CD4-positive, alpha-beta T cell treated with Interferon gamma for 1 hour (primary cell): ENCODE measurements at places on chromosomes 12 and 14.
A peak's percentile ranks its signal among the peaks of the same experiment; 100 is the strongest.

- DNase-seq: no peak
These were observed 615 bp upstream of the ASB8 start for GRCh38 chr12:48157889-48158370.

GRCh38 chr12:92690601-92691000 is 12.2 kb upstream of the PLEKHG7 start:
- DNase-seq: no peak

DNA sequence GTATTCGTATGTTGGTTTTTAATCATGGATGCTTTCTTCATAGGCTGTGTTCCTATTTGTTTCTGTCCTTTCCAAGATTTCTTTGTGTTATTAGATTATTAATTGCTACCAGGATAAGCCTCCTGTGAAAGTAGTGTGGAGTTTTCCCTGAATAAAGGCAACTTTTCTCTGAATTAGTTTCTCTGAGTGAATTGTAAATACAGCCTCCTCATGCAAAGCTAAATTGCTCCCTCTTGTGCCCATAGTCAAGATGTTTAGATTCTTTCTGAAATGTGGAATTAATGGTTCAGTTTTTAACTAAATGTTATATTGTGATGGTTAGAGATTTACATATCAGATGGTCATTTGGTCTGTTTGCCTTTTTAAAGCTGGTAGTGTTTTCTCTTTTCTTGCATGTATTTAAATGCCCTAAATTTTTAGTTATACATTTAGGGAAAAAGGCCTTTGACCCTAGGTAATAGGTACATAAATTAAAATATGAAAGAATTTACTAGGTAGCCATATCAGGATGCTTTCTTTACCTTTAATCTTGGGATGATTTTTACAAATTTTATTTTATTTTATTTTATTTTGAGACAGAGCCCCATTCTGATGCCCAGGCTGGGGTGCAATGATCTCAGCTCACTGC is 8.9 kb downstream of the APAF1 start:
- no peak for DNase-seq

DNA sequence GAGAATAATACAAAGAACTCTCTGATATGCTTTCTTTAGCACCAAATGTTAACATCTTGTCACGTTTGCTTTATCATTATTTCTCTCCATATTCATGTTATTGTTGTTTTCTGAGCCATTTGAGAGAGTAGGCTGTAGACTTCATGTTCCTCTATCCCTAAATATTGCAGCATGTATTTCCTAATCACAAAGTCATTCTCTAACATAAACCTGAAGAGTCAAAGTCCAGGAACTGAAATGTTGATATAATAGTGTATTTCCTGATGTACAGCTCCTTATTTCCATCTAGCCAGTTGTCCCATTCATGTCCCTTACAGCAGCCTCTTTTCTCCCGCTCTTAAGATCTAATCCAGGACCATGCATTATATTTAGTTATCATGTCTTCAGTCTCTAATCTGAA is 72.8 kb downstream of the SPATS2 start:
- DNase-seq: no peak

DNA sequence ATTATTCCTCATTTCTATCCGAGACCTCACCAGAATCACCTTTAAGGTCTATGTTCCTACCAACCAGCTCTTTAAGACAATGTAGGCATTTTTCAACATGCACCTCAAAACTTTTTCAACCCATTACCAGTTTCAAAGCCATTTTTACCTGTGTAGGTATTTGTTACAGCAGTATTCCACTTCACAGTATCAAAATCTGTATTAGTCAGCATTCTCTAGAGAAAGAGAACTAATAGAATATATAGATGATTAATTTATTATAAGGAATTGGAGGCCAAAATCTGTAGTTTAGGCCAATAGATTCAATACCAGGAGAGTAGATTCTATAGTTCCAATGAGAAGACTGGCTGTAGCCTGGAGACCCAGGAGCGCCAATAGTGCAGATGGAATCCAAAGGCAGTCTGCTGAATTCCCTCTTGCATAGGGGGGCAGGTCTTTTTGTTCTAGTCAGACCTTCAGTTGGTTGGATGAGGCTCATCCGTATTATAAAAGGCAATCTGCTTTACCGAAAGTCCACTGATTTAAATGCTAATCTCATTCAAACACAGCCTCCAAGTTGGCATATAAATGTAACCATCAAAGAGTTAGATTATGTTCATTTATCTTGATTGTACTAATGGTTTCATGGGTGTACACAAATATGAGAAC is 151.6 kb upstream of the SYT1 start:
- DNase-seq: no peak

GRCh38 chr12:120680165-120680738 is 6.7 kb upstream of the MLEC start:
- no peak for DNase-seq

- DNase-seq: no peak
These were observed 107.1 kb upstream of the SLCO1C1 start for GRCh38 chr12:20588042-20588441.

DNA sequence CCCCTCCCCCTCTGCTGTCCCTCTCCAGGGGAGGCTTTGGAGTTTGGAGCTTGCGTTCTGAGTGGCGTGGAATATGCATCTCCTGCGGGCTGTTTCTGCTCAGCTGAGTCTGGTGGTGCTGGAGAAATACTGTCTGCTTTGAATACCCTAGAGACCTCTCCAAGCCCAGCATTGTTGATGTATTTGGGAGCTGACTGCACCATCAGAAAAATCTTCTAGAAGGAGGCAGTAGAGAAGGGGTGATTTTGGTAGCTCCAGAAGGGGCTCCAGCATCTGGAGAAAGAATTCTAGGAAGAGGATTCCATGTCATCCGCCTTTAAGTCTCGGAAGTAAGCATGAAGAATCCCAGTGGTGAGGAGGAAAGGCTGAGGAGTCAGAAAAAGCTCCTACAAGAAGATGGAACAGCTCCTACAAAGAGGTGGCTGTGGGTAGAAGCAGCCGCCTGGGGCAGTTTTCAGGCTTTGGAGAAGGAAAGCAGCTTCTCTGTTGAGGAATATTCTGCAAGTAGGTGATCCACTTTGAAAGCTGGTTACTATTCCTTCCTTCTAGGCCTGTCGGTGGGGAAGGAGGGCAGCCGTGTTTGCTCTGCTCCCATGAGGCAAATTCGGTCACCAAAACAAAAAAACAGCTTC is 9.7 kb downstream of the MLXIP start:
- no peak for DNase-seq

DNA sequence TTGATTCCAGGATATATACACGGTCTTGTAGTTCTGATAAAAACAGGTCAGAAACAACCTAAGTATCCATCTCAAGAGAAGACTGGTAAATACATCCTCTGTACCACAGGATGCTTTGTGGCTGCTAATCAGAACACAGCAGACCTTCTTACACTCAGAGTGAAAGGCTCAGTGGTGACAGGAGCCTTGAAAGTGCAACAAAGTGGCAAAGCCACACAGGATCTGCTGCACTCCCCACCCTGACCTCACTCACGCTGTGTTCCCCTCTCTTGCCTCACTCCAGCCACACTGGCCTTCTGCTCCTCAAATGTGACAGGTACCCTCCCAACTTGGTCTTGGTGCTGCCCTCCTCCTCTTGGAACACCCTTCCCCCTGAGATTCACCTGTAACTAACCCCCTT is 98.1 kb upstream of the GRIP1 start:
- DNase-seq: peak; percentile 14

GRCh38 chr14:90850487-90850886 is 34.3 kb upstream of the TTC7B start:
- no peak for DNase-seq

DNA sequence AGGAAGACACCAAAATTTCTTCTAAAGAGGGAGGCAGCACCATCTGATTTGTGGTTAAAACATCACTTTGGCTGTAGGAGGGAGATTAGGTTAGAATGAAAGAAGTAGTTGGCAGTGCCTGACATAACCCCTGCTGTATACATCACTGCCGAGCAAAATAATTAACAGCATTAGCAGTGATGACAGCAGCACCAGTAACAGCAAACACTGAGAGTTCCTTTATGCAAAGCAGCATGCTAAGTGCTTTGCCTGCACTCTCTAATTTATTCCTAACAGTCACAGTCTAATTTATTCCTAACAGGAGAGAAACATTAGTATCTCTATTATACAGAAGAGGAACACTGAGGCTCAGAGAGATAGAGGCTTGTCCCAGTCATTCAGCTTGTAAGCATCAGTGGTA is 1469.7 kb downstream of the AACS start:
- DNase-seq: no peak

DNA sequence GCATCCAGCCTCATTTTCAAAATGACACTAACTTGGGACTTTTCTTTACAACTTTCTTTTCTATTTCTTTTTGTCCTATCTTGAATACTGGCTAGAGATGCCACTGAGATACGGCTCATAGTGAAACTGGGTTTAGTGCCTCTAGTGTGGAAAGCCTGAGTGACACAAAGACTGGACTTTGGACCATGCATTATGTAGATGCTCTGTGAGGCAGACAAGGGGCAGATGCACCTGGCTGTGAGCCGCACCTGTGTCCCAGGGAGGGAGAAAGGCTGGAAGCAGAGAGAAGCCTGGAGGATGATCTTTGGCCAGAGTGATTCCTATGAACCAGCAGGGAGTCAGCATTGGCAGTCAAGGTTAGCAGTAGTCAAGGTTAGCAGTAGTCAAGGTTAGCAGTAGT is 852.3 kb upstream of the TMEM132C start:
- no peak for DNase-seq
